ENCODE measurements at places on chromosomes 2 and 18.

DNA sequence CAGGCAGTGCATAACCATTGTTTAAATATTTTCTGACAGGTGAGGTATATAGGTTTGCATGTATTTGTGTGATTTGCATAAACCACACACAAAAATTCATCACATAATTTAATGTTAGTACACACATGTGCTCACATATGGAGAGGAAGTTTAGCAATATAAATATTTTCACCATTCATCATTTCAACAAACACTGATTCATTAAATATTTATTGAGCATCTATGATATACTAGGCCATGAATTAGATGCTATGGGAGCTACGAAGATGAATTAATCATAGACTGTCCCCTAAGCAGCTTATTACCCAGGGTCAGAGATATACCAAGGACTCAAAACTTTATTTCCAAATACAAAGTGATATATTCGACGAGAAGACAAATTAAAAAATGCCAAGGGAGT, 311.6 kb upstream of the PIK3C3 start:
- DNase-seq, result no peak

- DNase-seq, result no peak
Observed at GRCh38 chr2:46042207-46042637, 255.0 kb upstream of the EPAS1 start.

- no peak for DNase-seq
Observed at GRCh38 chr2:8148260-8149006, 533.4 kb upstream of the ID2 start.

GRCh38 chr2:65565681-65566080, 133.3 kb upstream of the SPRED2 start:
- DNase-seq, result no peak

DNA sequence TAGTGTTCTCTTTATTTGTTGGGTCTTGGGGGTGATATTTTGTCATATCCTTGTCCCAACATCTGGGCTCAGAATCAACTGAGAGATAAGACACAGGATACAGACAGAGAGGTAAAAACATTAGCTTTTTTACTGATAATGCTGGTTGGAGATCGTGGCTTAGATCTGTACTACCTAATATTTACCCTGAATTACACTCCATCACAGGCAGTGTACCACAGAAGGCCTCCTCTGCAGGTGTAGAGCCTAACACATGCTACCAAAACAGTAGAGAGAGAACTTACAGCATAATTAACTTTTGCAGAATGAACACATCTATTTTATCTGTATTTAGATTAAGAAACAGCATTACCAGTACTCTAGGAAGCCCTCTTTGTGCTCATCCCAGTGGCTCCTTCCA, 6.8 kb downstream of the AGPS start:
- no peak for DNase-seq

- DNase-seq, result no peak
Observed at GRCh38 chr18:53745224-53745967, 479.1 kb downstream of the MBD2 start.

DNA sequence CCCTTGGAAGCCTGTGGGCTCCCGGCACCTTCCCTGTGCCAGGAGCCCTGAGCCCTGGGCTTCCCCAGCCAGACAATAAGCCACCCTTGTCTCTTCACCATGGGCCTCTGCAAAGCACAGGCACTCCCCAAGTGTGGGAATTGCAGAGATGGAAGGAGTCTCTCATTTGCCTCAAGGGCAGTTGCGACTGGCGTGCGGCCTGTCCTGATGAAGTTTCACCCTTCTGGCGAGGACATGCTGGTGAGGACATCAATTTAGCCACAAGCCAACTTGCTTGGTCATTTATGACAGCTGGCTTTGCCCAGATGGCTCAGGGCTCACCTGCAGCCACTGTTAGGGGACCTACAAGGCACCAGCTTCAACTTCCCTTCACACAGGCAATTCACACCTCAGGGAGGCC, 180.2 kb downstream of the ANAPC1 start:
- no peak for DNase-seq

- no peak for DNase-seq
Observed at GRCh38 chr2:12513339-12513738, 203.4 kb upstream of the TRIB2 start.

DNA sequence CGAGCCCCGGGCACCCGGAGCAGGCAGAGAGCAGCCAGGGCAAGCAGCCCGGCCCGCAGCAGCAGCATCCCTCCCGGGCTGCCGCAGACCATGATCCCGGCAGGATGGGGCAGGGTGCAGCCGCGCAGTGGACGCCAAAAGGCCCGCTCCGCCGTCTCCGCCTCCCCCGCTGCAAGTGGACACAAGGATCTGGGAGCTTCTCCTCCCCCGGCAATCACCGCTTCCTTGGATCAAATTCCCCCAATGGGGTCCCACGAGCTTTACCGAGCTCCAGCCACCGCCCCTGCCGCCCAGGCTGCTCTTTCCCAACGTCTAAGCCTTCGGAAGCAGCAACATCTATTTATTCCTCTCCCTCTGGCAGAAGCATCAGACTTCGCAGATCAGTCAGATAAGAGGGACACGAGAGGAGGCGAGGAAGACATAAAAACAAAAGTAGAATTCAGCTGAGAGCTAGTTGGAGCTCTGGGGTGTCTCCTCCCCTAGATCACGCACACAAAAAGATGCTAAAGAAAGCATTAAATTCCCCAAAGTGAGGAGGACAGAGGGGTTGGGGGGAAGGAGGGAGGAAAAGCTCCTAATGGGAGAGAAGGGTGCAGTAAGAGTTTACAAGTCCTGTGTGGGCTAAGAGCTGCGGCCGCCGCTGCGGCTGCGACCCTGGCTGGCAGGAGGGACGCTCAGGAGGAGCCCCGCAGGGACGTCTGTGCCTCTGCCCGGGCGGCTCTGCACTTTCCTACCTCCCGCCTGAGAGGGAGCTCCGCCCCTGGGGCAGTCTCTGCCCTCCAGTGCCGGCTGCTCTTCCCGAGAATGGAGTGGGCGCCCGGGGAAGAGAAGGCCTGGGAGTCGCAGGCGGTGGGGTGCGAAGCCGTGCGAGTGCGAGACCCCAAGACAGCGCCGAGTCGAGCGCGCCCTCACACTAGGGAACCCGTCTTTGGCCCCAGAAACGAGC, at the start of gene FRZB:
TSS of gene FRZB (minus strand) at position 177 of the 946 bp plus-strand sequence. CDS start at position 92, 85 bp downstream.
- no peak for DNase-seq

DNA sequence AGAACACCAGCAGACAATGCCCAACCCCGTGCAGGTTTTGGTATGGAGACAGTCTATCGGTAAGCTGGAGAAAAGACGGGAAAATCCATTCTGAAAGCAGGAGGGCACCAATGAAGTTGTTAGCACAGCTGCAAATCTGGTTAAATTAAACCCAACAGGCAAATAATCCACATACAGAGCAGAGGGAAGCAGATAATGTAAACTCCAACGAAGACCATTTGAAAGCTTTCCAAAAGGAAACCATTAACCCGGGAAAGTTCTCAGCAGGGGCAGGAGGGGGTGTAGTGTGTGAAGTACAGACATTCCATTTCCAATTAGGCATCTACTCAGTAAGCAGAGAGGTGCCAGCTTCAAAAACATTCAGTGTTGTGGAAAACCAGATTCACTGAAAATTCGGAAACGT, 10.3 kb downstream of the EDAR start:
- DNase-seq, result no peak

DNA sequence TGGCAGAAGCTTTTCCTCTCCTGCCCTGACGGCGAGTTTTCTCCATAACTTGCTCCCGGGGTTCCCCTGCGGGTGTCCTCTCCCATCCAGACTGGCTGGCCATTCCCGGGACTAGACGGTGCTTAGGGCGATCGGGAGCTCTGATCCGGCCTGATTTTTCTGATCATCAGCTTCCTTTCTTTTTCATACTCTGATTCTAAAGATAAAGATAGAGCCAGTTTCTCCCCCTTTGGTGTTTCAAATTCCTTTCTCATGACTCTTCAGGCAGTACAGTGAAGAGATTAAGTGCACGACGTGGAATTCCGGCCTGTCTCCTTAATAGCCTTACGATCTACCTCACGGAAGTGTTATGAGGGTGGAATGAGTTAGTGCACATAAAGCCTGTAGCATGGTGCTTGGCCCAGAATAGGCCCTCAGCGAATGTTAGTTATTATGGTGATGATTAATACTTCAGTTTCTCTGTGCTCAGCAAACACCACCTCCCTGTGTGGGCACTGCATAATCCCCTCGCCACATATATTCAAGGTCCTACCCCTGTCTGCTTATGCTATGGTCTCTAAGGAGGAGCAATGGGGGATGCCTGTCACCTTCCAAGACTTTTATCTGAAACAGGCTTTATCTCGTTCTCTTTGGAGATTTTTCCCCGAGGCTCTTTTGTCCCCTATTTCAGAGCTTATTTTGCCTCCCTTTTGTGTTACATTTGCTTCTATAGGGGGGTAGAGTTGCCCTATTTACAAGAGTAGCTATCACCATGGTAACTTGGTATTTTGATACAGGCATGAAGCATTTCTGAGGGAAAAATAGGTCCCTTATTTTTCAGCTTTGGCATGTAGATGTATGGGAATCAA, 254.8 kb downstream of the CDH2 start:
- DNase-seq, result no peak

DNA sequence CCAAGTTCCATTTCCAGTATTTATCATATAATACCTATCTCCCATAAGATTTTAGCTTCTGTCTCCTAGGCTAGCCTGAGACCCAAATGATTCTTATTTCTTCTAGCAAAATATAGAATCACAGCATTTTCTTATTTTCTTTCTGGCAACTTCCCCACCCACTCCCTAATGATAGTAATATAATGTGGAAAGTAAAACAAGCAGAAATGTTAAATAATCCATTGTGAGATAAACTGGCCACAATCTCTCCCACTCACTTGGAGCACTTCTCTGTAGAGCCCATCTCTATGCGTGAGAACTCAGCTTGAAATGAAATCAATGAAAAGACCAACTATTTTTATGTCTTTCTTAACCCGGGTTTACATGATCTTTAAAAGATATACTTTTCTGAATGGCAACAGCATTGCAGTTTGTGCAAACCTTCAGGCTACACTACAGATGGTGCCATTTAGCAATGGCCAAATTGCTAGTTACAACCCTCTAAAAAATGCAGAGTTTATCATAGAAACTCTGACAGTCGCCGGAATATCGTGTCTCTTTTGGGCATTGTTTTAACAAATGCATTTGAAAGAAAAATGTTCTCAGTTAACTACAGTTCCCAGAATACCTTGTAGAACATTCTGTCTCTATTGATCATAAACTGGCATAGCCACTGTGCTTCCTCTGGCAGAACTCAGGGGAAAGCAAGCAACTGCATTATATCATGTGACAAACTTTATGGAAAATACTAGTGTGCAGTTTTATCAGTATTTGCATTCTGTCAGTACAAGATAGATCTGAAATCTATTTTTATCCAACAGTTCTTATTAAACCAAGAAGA, 1407.4 kb upstream of the ZEB2 start:
- no peak for DNase-seq

GRCh38 chr2:21092308-21092869, 31.4 kb upstream of the TDRD15 start:
- no peak for DNase-seq

- no peak for DNase-seq
Observed at GRCh38 chr2:229089776-229090175, 181.3 kb downstream of the PID1 start.

- no peak for DNase-seq
Observed at GRCh38 chr2:189826039-189826438, 41.8 kb downstream of the PMS1 start.

DNA sequence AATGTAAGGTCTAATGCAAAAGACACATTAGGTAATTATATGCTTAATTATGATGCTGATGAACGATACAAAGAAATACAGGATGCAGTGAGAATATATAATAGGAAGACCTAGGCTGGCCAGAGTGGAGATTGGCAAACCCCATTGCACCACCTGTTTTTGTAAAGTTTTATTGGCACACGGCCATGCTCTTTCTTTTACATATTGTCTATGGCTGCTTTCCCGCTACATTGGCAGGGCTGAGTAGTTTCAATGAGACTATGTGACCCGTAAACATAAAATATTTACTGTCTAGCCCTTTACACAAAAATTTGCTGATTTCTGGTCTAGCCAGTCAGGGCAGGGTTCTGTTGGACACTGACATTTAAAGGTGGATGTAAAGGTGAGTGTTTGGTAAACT, 5.4 kb downstream of the SEC11C start:
- no peak for DNase-seq

- peak; percentile 29 for DNase-seq
Observed at GRCh38 chr18:80243204-80243603, 4.1 kb downstream of the PARD6G start.

- no peak for DNase-seq
Observed at GRCh38 chr18:28961669-28962228, 784.8 kb upstream of the CDH2 start.

DNA sequence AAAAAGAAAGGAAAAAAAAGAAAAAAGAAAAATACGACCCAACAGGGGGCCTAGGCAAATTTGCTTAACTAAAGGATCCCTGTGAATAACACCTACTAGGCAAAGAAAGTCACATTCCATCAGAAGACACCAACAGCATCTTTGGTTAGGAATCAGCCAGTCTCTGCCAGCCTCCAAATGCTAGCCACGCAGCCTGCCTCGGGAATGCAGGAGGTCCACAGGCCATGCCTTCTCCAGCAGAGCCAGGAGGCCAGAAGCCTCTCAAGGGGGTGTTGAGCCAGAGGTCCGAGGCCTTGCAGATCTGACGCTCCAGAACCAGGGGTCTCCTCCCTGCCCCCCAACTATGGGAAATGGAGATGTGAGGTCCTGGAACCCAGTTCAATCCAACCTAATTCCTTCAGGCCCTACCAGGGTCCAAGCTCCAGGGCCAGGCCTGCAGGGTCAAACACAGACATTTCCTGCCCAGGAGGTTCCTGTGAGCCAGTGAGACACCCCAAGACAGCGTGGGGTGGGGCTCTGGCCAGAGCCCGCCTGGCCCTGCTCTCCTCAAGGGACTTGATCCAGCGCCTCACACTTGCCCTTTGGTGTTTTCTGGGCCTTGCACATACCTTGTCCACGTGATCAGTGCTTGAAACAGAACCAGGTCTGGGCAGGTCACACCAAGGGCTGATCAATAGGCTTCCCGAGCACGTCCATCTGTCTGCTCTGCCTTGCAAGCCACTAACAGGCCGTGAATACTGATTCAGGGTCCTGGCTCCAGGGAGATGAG, 289.6 kb upstream of the ID2 start:
- DNase-seq, result no peak

GRCh38 chr2:187873132-187873531, 318.9 kb upstream of the TFPI start:
- no peak for DNase-seq

DNA sequence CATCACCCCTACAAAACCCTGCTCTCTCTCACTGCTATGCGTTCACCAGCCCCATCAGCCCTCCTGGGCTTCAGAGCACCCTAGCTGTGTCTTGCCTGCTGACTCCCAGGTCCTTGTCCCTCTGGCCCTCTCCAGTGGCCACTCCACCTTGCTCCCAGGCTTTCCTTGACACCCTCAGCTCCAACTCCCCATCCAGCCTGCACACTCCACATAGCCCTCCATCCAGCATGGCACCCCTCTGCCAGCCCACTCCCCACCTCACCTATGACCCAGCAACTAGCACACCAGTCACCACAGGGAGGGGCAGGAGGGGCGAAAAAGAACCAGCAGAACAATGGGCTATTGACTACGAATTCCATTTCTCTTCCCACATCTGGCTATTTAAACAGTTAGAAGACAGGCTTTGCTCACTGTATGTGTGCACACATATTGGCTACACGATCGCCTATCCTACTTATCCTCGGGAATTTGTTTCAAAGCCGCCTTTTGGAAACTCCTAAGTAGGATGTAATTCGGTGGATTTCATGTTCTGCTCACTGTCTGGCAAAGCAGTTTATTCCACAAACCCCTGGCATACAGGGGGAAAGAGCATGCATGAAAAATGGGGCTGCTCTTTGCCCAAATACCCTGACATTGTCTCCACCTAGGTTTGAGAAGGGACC, 195.3 kb downstream of the SMAD2 start:
- DNase-seq, result no peak

All from stimulated activated effector memory CD8-positive, alpha-beta T cell treated with anti-CD3 and anti-CD28 coated beads, Interleukin-12 subunit alpha, Interleukin-12 subunit beta, amount 100 ng/mL, for 72 hours (primary cell).